ENCODE measurements at places on chromosomes 16 and 17. TPM values are rescaled to one million over a fixed set of nuclear protein-coding genes. Genes with fewer than 3 reads are reported as not detected.

ZSCAN32 gene
- 16.5 TPM for total RNA-seq

OTOP3 gene
- total RNA-seq, result not detected

TRPV3 gene
- 0.11 TPM for total RNA-seq

CORO1A gene
- total RNA-seq, result 17.8 TPM

EPX gene
- 0.22 TPM for total RNA-seq

CCR7 gene
- total RNA-seq, result 1.3 TPM

UTS2R gene
- 0.22 TPM for total RNA-seq

RAB11FIP4 gene
- total RNA-seq, result 12.0 TPM

HOXB1 gene
- total RNA-seq, result not detected

KRT39 gene
- total RNA-seq, result not detected

PLK1 gene
- total RNA-seq, result 152 TPM

TIMP2 gene
- 0.55 TPM for total RNA-seq

DHRS7C gene
- not detected for total RNA-seq

AXIN2 gene
- 2.4 TPM for total RNA-seq

KCNH4 gene
- 1.8 TPM for total RNA-seq

KRTAP9-8 gene
- total RNA-seq, result not detected

OR4D1 gene
- not detected for total RNA-seq

TP53TG3F gene
- 0.84 TPM for total RNA-seq

CCDC144A gene
- 0.71 TPM for total RNA-seq

CLEC3A gene
- not detected for total RNA-seq

KIF19 gene
- total RNA-seq, result not detected

E2F4 gene
- 115 TPM for total RNA-seq

CSH1 gene
- total RNA-seq, result not detected

MEFV gene
- not detected for total RNA-seq

NCOR1 gene
- total RNA-seq, result 62.1 TPM

SLC38A8 gene
- not detected for total RNA-seq

VMO1 gene
- not detected for total RNA-seq

OR3A3 gene
- total RNA-seq, result not detected

HOXB9 gene
- total RNA-seq, result 146 TPM

PDXDC1 gene
- 49.1 TPM for total RNA-seq

SHISA9 gene
- total RNA-seq, result not detected

TBX21 gene
- total RNA-seq, result 0.18 TPM

HS3ST4 gene
- total RNA-seq, result not detected

SLFN11 gene
- 0.04 TPM for total RNA-seq

NPIPB8 gene
- not detected for total RNA-seq

NEUROD2 gene
- total RNA-seq, result not detected

DBNDD1 gene
- 12.9 TPM for total RNA-seq

CBFA2T3 gene
- 114 TPM for total RNA-seq

BCL6B gene
- total RNA-seq, result 4.5 TPM

PRR35 gene
- 0.18 TPM for total RNA-seq

PDIA2 gene
- total RNA-seq, result 0.67 TPM

KRTAP4-9 gene
- total RNA-seq, result not detected

C16orf92 gene
- not detected for total RNA-seq

AOC3 gene
- total RNA-seq, result 0.42 TPM

SBK1 gene
- 0.07 TPM for total RNA-seq

RFNG gene
- total RNA-seq, result 26.9 TPM

TM4SF5 gene
- total RNA-seq, result not detected

GPR142 gene
- total RNA-seq, result not detected

NETO2 gene
- 19.0 TPM for total RNA-seq

SRR gene
- total RNA-seq, result 8.1 TPM

MAF gene
- total RNA-seq, result 0.16 TPM
